ENCODE measurements at places on chromosomes 12 and 14.

GRCh38 chr12:6171409-6172015, 28.7 kb upstream of the CD9 start:
- no peak for DNase-seq

DNA sequence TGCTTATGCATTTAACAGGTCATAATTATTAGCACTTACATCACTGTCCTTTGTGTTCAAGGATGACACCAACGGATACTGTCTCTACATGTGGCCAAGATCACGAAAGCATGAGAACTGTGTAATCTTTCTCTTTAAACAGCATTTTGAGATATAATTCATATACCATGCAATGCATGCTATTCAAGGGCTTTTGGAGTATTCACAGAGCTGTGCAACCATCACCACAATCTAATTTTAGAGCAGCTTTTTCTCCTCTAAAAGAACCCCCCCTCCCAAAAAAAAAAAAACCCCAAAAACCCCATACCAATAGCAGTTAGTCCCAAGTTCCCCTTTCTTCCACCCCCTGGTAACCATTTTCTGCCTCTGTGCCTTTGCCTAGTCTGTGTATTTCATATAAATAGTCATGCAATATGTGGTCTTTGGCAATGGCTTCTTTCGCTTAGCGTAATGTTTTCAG, 60.6 kb downstream of the SPRING1 start:
- DNase-seq: no peak

DNA sequence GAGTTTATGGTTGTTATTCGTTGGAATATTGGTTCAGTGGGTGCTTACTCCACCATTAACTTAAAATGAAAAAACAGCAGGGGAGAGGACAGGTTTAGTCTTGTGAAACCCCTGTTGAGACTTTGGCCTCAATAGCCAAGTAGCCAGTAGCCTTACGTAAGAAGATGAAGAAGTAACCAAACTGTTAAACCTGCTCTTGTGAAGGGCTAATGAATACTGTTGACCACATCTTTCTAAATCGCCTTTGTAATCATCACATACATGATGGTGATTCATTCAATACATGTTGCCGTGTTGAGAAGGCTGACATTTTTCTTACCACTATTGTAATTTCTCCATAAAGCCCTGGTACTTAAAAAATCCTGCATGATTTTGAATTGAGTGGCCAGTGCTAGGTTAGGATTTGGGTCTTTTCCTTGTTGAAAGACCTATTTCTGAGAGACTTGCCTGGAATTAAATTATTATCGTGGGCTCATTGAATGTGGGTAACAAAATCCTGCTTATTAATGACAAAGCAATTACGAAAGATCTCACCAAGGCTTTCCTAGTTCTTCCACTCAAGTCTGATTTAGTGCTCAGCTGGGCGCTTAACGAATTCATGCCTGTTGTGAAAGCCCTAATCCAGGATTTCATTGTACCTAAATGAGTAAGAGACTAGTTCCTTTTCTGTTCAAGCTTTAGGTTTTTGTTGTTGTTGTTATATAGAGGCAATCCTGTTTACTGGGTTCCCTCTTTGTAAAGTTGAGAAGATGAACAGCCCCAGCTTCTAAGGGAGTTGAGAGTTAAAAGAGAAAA, 333.1 kb downstream of the FUT8 start:
- DNase-seq: no peak

DNA sequence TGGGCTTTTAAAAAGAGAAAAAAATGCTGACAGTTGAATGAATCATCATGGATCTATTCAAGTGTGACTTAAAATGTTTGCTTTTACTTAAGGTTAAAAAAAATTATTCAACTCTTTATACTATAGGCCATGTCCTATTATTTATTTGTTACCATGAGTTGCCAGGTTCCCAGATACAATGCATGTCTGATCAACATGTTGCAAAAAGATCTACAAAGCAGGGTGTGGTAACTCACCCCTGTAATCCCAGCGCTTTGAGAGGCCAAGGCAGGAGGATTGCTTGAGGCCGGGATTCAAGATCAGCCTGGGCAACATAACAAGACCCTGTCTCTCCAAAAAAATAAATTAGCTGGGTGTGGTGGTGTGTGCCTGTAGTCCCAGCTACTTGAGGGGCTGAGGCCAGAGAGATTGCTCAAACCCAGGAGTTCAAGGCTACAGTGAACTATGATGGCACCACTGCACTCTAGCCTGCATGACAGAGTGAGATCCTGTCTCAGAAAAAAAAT, 460.8 kb downstream of the BCAT1 start:
- no peak for DNase-seq

DNA sequence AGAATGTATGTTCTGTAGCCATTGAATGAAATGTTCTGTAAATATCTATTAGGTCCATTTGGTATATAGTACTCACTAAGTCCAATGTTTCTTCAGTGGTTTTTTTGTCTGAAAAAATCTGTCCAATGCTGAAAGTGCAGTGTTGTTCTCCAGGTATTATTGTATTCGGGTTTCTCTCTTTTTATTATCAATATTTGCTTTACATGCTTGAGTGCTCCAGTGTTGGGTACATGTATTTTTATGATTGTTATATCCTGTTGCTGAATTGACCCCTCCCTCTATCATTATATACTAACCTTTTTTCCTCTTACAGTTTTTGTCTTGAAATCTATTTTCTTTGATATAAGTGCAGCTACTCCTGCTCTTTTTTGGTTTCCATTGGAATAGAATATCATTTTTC, 382.2 kb downstream of the CCER1 start:
- no peak for DNase-seq

DNA sequence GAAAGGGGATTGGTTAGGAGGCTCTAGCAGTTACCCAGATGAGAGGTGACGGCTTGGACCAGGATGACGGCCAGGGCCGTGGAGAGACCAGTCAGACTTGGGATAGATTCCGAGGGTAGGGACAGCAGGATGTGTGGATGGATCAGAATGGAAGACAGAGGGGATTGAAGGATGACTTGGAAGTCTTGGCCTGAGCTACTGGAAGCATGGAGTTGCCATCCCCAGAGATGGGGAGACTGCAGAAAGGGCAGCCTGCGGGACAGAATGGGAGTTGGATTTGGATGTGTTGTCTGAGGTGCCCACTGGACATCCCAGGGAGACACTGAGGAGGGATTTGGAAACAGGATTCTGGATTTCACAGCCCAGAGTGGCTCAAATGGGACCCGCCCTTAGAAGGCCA, 102.3 kb downstream of the CALM1 start:
- DNase-seq: no peak

DNA sequence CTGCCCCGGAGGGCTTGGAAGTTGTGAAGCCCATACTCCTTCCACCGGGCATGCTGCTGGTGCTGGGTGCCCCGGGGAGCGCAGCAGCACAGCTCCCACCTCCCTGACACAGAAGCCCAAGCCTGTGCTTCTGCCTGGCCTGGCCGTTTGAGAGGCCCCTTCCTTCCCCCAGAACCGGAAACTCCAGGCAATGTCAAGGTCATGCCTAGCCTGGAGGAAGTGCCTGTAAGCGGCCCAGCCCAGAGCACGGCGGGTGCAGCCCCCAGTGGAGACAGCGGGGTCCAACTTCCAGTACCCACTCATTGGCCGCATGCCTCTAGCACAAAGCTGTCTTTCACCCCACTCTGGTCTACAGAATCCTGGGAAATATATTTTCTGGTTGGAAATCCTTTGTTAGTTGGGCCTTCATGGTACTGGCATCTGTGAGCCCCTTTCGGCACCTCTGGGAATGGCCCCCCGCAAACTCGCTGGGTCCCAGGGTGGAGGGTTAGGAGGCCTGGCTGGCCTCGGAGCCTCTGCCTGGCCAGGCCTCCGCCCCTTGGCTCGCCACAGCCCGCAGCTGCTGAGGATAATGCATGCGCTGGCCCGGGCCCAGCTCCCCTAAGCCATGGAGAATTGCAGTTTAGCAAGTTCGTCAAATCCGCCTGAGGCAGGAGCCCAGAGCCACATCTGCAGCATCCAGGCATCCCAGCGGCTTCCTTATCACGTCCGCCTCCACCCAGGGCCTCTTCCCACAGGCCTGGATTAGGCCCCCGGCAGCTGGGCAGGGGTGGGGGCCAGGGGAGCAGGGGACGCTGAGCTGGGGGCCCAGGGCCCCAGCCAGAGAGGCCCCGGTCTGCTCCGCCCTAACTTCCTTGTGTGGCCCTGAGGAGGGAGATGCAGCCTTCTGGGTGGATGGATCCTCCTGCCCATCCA, 48.9 kb upstream of the DLK1 start:
- DNase-seq: no peak

DNA sequence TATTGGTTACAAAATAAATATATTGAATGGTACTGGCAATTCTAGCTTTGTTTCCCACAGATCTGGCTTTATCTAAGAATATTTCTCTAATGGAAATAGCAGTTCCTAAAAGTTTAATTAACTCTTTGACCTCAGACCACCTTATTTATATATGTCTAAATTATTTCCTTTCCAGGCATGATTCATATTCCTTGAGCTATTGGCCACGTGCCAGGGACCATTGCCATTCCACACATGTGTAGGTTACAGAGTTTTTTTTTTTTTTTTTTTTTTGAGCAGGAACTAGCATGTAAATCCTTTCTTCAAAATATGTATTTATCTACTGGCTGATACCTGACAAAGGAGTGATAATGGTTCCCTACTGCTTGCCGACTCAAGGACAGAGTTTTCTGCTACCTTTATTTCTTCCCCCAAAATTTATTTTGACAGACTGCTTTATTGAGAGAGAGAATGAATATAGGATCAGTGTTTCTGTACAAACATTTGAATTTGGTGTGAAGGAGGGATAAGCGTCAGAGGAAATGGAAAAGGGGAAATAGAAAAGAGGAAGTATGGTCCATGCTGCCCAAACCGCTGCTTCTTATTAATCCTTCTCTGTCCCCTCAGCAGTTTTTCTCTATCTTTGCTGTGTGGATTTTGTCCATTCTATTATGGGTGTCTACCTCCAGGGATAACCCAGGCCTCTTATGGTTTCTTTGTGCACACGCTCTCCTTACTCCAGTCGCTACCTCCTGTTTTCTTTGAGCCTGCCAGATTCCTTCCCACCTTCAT, 36.4 kb downstream of the PDE3A start:
- DNase-seq: no peak

DNA sequence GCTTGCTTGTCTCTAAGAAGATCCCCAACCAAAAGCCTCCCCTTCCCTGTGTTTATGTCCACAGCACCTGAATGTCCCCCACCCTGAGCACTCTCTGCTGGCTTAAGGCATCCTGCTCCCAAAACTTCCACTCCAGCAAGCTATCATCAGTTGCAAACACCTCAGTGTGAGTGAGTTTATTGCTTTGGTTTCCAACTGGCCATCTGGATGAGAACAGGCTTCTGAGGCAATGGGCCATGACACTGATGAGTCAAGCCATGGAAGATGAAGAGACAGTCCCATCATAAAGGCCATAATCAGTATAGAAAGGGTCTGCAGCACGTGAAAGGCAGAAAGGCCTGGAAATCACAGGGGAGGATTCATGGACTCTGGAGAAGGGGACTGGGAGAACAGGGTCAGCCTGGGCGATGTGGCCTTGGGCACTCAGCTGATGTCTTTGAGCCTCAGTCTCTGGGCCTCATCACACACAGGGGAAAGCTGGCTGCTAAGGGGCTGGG, 12.8 kb downstream of the CMKLR1 start:
- DNase-seq: no peak

DNA sequence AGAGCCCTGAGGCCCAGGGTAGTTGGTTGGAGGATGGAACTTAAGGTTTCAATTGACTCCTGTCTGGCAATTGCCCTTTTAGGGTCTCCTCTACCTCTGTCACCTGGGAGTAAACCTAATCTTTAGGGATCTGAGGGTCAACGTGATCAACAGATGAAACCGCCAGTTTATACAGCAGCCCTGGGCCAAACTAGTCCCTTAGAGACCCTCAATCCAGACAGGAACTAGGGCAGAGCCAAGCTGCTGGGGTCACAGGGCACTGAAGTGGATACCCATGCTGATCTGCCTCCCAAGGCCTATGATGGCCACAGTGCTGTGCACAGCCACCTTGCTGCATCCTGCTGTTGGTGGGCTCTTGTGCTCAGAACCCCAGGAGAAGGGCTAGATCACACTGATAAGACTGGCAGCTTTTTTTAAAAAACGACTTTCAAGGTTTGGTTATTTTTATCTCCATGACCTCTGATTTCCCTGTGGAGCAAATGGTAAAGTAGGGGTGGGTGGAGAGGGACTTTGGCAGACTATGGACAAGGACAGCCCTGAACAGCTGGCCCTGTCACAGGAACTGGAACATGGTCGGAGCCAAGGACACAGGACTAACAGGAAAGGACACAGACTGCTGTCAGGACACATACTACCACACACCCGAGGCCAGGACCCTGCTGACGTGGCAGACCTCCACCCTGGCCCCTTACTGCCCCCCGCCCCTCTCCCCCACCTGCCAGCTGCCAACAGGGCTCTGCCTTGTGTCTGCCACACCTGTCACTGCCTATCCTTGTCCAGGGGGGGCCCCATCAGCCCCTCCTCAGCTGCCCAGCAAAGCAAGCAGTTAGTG, 474 bp downstream of the FITM1 start:
- DNase-seq: no peak

GRCh38 chr12:46443594-46444263, 71.2 kb upstream of the SLC38A2 start:
- no peak for DNase-seq
